Anterior cingulate cortex (tissue), 58 donors: ENCODE measurements at places on chromosomes 1 and 21.

DNA sequence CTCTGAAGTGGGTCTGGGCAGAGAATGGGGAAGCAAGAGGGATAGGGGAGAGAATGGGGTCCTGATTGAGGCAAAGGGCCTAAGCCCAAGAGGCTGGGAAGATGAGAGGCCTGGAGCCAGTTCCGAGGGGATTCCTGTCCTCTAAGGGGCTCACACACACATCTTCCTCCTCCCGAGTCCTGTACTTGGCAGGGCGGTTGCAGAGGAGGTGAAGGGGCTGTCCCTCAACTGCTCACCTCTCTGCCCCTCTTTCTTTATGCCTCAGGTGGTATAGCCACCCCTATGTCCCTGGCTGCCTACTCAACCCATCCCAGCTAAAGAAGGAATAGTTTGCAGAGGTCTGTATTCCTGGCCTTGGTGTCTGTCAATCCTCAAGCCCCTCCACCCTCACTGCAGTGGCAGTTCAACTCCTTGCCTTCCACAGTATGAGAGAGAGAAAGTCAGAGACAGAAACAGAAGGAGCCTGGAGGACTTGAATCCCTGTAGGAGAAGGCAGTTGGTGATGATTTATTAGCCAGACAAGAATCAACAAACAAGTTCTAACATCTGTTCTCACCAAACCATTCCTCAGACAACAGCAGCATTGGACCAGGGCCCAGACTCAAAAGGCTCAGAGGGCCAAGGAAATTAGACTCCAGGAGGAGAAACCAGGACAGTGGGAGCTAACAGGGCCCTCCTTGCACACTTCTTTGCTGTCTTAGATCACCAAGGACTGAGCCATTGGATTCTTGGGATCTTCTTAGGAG, 10.7 kb downstream of the SH2D2A start:
- DNase-seq = no peak

- no peak for DNase-seq
These were observed 222.0 kb upstream of the PKN2 start for GRCh38 chr1:88462096-88462487.

- no peak for DNase-seq
These were observed 445.6 kb upstream of the ADAMTS5 start for GRCh38 chr21:27412530-27412929.

DNA sequence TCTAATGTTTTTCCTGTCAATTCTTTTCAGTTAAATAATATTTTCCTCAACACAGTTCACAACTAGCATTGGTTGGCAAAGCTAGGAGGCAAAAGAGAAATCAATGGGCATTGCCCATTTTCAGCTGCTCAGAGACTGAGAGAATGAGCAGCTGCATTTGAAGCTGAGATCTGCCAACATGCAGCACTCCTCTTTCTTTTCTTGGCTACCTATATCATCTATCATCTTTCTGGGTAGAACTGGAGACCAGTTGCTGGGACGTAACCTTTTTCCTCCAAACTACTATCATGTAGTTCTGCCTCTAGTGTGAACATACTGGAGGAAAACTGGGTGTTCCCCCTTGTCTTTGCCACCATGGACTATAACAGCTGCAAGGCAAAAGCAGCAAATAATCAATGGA, 22.9 kb downstream of the CHODL start:
- no peak for DNase-seq

DNA sequence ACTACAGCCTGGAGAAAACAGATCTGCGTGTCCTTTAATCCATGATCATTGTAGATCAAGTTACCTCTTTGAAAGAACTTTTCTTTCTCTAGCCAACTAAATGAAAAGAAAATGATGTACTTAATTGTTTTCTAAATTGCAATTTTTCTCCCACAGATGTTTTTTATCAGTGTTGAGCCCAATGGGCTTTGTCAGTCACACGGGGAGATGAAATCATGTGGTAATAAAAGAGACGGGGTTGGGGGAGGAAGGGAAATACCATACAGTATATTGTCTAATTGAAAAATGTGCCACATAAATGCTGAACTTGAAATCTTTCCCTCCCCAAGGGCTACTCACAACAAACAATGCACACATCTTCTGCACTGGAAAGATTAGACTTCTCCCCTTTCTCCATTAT, 58.4 kb downstream of the NTMT2 start:
- no peak for DNase-seq
